GM10248 (cell line): ENCODE measurements at places on chromosomes 1 and 21.
A peak's percentile ranks its signal among the peaks of the same experiment; 100 is the strongest.

- no peak for DNase-seq
These were observed 45.2 kb upstream of the CNTN2 start for GRCh38 chr1:204997591-204998355.

GRCh38 chr1:168991667-168992475 lies 114.6 kb upstream of the ATP1B1 start:
- DNase-seq, result no peak

- DNase-seq, result no peak
These were observed 151.9 kb downstream of the MAGI3 start for GRCh38 chr1:113542221-113542701.

DNA sequence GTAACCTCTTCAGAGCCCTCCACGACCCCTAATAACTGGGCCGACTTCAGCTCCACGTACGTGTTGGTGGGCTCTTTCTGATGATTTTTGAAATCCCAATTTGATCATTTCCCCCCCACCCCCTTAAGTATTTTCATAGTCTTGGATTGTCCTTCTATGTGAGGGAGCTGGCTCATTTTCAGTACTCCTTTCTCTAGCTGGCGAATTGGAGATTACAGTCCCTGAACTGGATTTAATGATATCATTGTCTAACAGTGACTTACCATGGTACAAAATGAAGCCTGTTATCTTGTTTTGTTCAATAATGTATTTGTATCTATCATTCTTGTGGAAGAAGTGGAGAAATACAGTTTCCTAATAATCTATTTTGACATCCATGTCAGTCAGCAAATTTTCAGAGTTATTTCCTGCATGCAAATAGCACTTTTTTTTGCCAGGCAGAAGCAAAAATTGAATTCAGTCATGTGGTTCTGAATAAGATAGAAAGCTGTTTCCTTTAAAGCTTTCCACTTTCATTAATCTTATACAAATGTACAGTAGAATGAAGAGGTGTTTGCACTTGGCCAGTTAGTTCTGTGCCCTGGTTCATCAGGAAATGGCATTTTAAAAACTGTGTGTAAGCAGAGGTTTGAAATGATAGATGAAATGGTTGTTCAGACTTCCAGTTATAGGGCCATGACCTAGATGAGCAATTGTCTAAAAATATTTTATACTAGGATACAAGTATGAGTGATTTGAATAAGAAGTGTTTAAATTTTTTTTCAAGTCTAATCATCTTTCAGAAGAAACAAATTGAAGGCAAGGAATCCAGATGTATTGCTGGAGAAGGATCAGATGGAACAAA lies 104.2 kb downstream of the ATP5PO start:
- no peak for DNase-seq

- peak; percentile 61 for DNase-seq
These were observed 49.0 kb downstream of the SCCPDH start for GRCh38 chr1:246773213-246773641.
